ENCODE measurements at places on chromosomes 13 and 19.
A peak's percentile ranks its signal among the peaks of the same experiment; 100 is the strongest.

DNA sequence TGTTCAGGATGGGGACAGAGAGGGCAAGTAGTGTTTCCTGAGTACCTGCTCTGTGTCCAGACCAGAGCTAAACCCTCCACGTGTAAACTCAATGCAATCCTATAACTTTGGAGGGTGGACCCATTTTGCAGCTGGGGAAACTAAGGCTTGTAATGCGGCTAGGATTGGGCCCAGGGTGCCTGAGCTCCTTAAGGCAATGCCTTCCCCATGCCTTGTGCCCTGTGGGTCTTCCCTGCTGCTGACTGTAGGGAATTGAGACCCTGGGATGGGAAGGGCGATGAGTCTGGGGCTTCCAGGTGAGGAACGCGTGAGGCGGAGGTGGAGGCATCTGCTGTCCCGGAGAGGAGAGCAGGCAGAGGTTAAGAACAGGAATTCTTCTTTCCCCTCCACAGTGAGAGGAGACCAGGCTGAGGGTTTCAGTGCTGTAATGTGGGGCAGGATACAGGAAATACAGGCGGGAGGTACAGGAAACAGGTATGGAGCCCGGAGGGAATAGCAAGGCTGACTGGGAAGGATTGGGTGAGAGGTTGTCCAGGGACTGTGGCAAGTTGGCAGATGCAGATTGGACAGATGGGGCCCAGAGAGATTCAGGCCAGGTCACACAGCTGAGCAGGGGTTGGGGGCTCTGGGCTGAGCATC is 19.2 kb downstream of the SLC27A1 start:
- no peaks in the 10 kb centered on the region for H3K36me3 ChIP-seq
- H3K27me3 ChIP-seq = no peaks in the 10 kb centered on the region
- peaks cover 41% of the 10 kb centered on the region for H3K4me1 ChIP-seq
- no peak overlapping the region for H3K4me3 ChIP-seq

DNA sequence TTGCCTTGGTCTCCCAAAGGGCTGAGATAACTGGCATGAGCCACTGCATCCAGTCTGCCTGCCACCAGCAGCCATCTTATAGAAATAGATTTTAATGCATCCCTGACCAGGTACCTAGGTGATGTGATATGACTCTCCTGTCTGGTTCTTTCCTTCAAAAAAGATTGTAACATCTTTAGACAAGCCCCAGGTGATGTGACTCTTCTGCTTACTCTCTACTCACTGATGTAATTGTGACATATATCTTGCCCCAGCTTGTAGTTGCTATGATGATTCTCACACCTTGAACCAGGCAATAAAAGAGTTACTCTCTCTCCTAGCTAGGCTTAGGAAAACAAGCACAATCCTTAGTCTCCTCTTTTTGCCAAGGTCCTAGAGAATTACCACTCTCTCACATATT is 30.6 kb upstream of the ZNF681 start:
- no peaks in the 10 kb centered on the region for H3K4me1 ChIP-seq
- DNase-seq = no peak
- H3K27me3 ChIP-seq = no peaks in the 10 kb centered on the region
- peaks cover 1% of the 10 kb centered on the region for H3K36me3 ChIP-seq
- H3K27ac ChIP-seq = no peak overlapping the region

DNA sequence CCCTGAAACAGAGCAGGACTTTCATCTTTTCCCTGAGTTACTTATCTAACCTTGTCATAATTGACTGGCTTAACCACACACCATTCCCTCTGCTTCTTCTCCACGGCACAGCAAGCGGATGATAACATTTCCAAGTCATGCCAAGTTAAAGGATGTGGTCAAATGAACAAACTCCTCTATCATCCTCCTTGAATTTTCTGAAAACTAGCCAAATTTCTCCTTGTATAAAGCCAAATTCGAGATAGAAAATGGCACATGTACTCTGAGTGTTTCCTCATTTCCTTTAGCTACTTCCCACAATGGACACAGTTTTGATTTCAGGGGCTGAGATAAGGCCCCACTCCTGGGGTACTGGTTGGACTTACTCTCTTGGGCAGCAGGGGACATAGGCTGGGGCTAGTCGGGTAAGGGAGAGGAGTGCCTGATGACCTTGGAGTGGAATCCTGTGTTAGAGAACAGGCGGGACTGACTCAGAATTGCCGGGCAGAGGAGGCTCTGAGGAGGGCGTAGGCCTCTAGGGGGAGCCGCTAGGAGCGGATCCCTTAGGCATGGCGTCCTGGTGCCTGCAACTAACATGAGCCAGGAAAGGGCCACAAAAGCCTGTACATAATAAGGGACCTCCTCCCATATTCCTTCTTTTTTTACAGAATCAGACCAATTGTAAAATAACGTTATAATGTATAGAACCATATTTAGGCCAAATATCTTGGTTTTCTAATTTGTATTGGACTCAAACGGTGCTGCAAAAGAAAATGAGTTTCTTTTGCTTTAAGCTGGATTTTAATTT is 20.3 kb upstream of the TMTC4 start:
- H3K4me3 ChIP-seq = no peak overlapping the region
- no peak overlapping the region for H3K27ac ChIP-seq
- H3K27me3 ChIP-seq = no peaks in the 10 kb centered on the region
- H3K4me1 ChIP-seq = no peaks in the 10 kb centered on the region
- no peaks in the 10 kb centered on the region for H3K36me3 ChIP-seq

DNA sequence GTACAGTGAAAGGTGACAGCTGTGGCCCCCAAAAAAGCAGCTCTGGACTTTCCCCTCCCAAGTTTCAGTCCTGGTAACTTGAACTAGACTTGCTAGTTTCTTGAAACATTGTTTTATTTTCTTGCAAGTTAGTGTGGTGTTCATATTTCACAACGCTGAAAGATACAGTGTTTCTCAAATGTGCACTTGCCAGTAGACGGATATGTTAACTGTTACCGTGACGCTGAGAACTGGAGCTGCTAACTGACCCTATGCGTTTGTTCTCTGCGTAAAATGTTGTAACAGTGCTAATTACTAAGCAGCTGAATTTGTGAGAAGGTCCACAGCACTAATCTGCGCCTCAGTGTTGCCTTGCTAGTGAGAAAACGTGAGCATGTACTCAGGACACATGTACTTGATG is 79.6 kb downstream of the GGACT start:
- no peaks in the 10 kb centered on the region for H3K27me3 ChIP-seq
- H3K27ac ChIP-seq = no peak overlapping the region
- no peaks in the 10 kb centered on the region for H3K36me3 ChIP-seq
- no peak overlapping the region for H3K4me3 ChIP-seq
- H3K4me1 ChIP-seq = peaks cover 11% of the 10 kb centered on the region

GRCh38 chr13:25905611-25906010 is 146.2 kb downstream of the SHISA2 start:
- H3K4me3 ChIP-seq = no peak overlapping the region
- peaks cover 12% of the 10 kb centered on the region for H3K4me1 ChIP-seq
- DNase-seq = no peak
- no peaks in the 10 kb centered on the region for H3K27me3 ChIP-seq

DNA sequence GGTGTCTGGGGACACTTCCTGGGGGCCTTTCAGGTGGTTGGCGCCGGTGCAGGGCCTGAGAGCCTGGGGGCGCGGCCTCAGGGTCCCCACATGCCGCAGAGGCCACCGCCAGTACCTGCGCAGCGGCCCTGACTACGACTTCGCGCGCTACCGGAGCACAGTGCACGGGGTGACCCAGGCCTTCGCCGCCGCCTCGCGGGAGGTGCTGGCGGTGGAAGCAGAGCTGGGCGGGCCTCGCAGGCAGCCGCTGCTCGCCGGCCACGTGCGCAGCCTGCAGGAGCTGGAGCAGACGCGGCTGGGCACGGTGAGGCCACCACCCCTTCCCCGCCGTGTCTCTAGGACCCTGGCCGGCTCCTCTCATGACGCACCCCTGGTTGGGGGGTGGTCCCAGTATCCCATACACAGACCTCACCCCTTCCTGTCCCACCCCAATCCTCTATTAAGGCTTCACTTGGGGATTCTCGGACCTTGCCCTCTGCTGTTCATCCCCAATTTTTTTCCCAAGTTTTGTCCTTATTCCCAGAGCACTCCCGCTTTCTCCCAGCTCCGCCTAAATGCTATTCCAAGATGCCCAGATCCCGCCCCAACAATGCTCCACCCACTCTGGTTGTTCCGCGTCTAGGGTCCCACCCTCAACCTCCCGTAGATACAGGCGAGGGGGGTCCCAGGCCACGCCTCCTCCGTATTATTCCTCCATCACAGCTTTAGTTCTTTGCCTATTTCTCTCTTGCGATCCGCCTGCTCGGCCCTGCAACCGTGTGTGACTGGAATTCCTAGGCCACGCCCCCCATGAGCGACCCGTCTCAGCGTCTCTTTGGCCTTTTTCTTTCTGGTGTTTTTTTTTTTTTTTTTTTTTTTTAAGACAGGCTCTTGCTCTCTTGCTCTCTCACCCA is 1.0 kb downstream of the REX1BD start:
- DNase-seq = peak; percentile 93
- H3K27me3 ChIP-seq = no peaks in the 10 kb centered on the region
- peaks cover 23% of the 10 kb centered on the region for H3K36me3 ChIP-seq
- H3K4me1 ChIP-seq = peaks cover 53% of the 10 kb centered on the region
- peak overlapping the region; percentile 96 for H3K27ac ChIP-seq
- H3K4me3 ChIP-seq = peak overlapping the region; percentile 77

- no peaks in the 10 kb centered on the region for H3K36me3 ChIP-seq
- H3K27ac ChIP-seq = no peak overlapping the region
- H3K4me3 ChIP-seq = no peak overlapping the region
- H3K4me1 ChIP-seq = peaks cover 25% of the 10 kb centered on the region
- peaks cover 99% of the 10 kb centered on the region for H3K27me3 ChIP-seq
- no peak for DNase-seq
Measured at GRCh38 chr19:53904909-53905308, 4.2 kb upstream of the CACNG7 start.

GRCh38 chr13:108940121-108940520 is 310.7 kb downstream of the MYO16 start:
- no peak for DNase-seq
- H3K4me3 ChIP-seq = no peak overlapping the region
- H3K4me1 ChIP-seq = no peaks in the 10 kb centered on the region
- no peak overlapping the region for H3K27ac ChIP-seq
- peaks cover 10% of the 10 kb centered on the region for H3K27me3 ChIP-seq
- H3K36me3 ChIP-seq = no peaks in the 10 kb centered on the region

- DNase-seq = peak; percentile 12
- no peaks in the 10 kb centered on the region for H3K27me3 ChIP-seq
- H3K27ac ChIP-seq = no peak overlapping the region
- peaks cover 23% of the 10 kb centered on the region for H3K4me1 ChIP-seq
Measured at GRCh38 chr19:28482221-28482620, 730.7 kb downstream of the UQCRFS1 start.

DNA sequence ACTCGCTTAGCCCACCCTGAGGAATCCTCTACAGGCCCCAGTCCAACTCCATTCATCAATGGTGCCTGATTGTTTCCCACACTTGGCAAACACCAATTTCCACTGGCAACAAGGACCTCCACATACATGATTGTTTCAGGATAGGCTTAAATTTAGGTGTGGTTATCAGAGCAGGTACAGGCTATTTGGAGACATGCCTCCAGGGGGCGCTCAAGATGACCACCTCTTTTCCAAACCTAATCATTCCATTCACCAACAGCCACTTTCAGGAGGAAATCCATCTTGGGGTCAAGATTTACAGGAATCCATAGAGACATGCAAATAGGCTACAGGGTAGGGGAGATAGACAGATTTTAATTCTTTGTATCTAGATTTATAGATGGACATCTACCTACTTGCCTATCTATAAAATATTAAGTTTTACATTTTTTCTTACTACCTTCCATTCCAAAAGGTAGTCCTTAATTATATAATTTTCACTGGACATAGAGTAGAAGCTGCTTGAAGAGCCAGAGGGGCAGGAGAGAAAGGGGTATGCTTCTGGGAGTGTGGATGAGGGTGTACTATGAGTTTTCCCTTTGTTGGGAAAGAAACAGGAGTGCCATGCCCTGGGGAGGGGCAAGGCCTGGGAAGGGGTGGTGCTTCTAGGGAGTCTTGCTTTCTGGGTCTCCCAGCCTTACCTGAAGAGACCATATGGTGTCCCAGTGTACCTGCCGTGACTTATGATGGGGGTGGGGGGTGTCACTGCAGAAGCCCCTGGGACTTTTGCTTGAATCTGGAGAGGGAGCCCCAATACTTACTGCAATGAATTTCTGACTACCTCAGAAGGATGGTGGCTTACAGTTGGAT is 14.1 kb upstream of the PCDH8 start:
- no peak for DNase-seq
- H3K4me3 ChIP-seq = no peak overlapping the region
- no peaks in the 10 kb centered on the region for H3K36me3 ChIP-seq
- no peak overlapping the region for H3K27ac ChIP-seq

- H3K4me3 ChIP-seq = no peak overlapping the region
- DNase-seq = peak; percentile 84
- H3K27me3 ChIP-seq = no peaks in the 10 kb centered on the region
Measured at GRCh38 chr19:30784850-30785457, 412.8 kb downstream of the ZNF536 start.

DNA sequence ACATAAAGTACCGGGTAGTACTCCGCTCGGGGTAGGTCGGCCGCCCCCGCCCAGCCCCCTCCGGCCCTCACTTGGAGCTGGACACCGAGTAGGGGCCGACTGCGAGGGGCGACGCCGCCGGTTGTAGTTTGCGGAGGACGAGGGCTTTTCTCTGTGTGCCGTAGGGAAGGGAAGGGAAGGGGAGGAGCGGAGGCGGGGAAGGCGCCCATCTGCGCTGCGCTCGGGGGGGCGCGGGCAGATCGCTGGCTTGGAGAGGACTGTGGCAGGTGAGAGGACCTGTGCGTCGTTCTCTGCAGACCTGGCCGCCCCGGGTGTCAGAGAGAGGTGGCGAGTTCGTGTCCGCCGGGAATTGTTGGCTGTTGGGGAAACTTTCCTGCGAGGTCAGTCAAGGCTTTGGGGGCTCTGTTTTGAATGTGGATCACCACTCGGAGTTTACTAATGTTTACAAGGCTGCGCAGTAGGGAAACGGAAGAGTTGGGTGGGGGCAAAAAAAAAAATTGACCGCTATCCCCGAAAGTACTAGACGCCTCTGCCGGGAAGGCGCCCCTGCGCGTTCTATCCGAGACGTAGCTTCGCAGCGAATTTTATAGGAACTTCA is 1.4 kb downstream of the ING1 start:
- H3K4me3 ChIP-seq = peak overlapping the region; percentile 99
- no peaks in the 10 kb centered on the region for H3K36me3 ChIP-seq
- peak; percentile 93 for DNase-seq
- peak overlapping the region; percentile 99 for H3K27ac ChIP-seq
- peaks cover 29% of the 10 kb centered on the region for H3K4me1 ChIP-seq

DNA sequence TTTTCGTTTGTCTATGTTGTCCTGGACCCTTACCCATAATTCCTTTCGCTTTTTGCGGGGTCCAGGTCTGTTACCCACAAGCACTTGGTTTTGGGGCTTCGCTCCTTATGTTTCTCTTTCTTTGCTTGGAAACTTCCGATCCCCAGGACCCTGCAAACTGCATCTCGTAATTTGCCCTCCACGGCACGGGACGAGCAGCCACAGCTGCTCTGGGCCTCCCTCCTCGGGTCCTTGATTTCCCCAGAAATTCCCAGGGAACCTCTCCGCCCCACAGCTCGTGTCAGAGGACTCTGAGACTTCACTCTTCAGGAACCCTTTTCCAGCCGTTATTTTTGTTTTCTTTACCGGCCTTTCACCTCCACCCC is 599 bp downstream of the SNRNP70 start:
- peaks cover 58% of the 10 kb centered on the region for H3K4me1 ChIP-seq
- H3K36me3 ChIP-seq = peaks cover 34% of the 10 kb centered on the region
- H3K27me3 ChIP-seq = no peaks in the 10 kb centered on the region

GRCh38 chr19:38290631-38291147 is 13.4 kb upstream of the C19orf33 start:
- no peak overlapping the region for H3K4me3 ChIP-seq
- no peak for DNase-seq
- no peak overlapping the region for H3K27ac ChIP-seq

- H3K4me1 ChIP-seq = no peaks in the 10 kb centered on the region
- no peaks in the 10 kb centered on the region for H3K27me3 ChIP-seq
- no peaks in the 10 kb centered on the region for H3K36me3 ChIP-seq
- H3K4me3 ChIP-seq = no peak overlapping the region
- H3K27ac ChIP-seq = no peak overlapping the region
Measured at GRCh38 chr13:104616990-104617389, 1550.8 kb upstream of the SLC10A2 start.

Measured in spleen (tissue), 13 donors.